Breast epithelium (tissue), 4 donors: ENCODE measurements at places on chromosomes 7 and 10. TPM values are rescaled to one million over a fixed set of nuclear protein-coding genes. Genes with fewer than 3 reads are reported as not detected.

DNA sequence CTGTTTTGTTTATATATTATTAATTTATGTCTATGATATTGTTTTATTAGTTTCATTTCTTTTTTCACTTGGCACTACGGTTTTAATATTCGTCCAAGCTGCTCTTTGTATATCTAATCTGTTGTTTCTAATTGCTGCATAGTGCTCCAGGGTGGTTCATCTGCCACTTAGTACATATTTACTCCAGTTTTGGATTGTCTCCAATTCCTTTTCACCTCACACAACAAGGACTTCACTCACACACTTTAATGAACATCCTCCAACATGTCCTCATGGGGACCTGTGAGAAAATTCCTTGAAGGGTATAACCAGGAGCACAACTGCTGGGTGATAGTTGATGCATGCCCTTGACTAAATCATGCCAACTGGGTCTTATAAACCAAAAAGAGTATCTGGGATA is 14.1 kb upstream of the NOC3L start:
- no peak for DNase-seq

DNA sequence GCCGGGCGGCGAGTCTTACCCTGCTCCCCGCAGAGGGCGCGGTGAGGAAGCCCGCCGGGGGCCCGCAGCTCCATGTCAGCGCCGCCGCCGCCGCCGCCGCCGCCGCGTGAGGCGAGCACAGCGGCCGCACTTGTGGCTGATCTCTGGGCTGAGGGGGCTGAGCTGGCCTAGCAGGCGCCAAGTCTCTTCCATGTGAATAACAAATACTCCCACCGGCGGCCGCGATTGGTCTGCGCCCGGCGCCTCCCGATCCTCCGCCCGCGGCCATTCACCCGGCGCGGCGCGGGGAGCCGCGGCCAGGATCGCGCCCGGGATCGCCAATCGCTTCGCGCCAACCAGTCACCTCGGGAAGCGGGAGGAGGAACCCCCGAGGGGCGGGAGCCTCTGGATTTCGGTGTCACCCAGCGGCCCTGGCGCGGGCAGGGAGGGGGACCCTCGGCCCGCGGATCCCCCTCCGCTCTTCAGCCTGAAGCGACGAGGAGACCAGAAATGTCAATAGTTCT is at the start of gene GRM8:
Gene GRM8, minus strand, starts transcription at position 164 of the 503 bp plus-strand sequence.
- DNase-seq, result no peak

GRCh38 chr7:149599636-149600206 is 102.1 kb upstream of the ZNF746 start:
- DNase-seq, result no peak

DNA sequence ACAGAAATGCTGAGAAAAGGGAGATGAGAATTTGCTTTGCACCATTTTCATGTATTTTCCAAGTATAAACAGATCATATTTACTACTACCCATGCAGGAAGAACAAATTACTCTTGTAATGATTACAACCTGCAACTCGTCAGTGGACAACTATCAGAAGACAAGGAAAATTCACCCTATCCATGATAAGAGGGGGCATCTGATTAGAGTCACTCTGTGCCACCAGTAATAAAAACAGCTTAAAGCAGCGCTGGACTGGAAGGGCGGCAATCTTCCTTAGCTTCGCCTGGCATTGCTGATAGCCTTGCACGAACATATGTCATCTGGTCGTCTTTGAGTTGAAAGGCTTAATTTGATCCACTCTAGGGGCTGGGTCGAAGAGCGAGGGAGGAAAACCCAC is 162.7 kb downstream of the SFMBT2 start:
- DNase-seq, result no peak

- DNase-seq, result no peak
Measured at GRCh38 chr10:111137007-111137406, 60.2 kb downstream of the ADRA2A start.

The STX1A gene
- total RNA-seq, result 5.9 TPM
